Cortex of kidney (tissue), 1 donor: ENCODE measurements at places on chromosomes 5 and 9.

GRCh38 chr5:10059556-10059955, 190.1 kb downstream of the ATPSCKMT start:
- DNase-seq: no peak

DNA sequence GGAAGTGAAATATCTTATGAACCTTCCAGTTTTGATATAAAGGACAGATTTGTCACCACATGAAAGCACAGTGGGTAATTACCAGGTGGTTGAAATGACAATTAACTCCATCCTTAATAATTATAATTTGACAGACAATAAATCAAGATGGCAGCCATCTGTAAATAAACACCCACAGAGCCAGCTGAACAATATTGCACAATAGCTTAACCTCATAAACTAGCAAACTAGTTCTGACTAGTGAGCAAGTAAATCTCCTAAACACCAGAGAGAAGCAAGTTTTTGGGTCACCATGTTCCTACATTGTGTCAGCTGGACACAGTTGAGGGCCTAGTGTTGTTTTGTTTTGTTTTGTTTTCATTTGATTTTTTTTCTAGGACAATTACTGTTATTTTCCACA, 577.4 kb downstream of the ACTL7B start:
- DNase-seq: no peak

DNA sequence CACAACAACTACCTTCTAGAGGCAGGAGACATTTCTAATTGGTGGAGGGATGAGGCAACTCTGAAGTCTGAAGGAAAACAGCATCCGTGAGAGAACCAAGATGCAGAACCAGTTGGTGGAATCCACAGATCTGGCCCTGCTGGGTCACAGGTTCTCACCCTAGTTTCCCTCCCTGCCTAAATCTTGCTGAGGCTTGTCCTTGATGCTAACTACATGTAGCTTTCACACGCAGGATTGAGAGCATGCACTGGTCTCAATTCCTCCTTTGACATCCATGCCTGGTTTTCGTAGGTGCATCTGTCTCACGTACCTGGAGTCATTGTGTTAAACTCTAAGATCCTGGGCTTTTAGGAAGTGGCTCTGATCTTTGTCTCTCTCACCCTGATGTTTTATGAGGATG, 9.7 kb upstream of the F2RL1 start:
- DNase-seq: no peak

DNA sequence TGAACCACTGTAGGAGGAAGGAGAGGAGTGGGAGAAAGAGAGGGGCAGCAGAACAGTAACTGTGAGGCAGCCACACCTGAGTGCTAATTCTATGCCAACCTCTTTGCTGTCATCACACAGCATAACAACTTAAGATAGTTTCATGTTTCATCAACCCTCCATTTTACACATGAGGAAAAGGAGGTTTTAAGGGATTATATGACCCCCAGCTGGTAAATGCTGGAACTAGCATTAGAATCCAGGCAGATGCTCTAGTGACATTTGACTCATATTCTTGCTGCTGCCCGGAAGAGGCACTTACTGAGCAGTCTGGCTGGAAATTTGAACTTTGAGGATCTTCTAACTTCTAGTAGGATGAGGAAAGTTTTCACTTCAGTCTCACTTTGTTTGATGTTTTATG, 24.1 kb upstream of the VLDLR start:
- DNase-seq: no peak

- DNase-seq: no peak
These were observed 165.1 kb upstream of the PRR16 start for GRCh38 chr5:120298981-120299380.
